Neuronal stem cell (in vitro differentiated cells): ENCODE measurements at places on chromosomes 3 and 15.

GRCh38 chr3:18423401-18424212 lies 1.5 kb downstream of the SATB1 start:
- DNase-seq = no peak

- no peak for DNase-seq
These were observed 586.2 kb downstream of the NR2F2 start for GRCh38 chr15:96916750-96917149.

GRCh38 chr3:55675478-55675877 lies 188.4 kb upstream of the WNT5A start:
- DNase-seq = no peak

GRCh38 chr3:111541911-111542483 lies at the start of gene CD96:
TSS of gene CD96 (plus strand) at chr3:111542197. CDS start at chr3:111542249, 52 bp downstream.
- DNase-seq = no peak

- no peak for DNase-seq
These were observed 360.7 kb downstream of the NSUN3 start for GRCh38 chr3:94423578-94423977.

- no peak for DNase-seq
These were observed 182.2 kb downstream of the ABHD5 start for GRCh38 chr3:43872901-43873300.

DNA sequence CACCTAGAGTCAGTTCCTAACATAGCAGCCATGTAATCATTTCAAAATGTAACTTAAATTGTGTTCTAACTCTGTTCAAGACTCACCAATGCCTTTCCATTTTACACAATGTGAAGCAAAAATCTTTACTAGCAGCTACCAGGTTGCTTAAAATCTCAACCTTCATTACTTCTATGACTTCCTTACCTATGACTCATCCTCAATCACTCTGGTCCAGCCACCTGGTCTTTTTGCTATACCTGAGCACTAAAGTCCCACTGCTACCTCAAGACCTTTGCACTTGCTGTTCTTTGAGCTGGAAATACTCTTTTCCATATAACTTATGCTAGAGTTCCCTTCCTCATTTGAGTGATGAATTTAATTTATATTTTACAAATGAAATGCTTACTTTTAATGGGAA lies 993.2 kb downstream of the NTRK3 start:
- DNase-seq = no peak

GRCh38 chr3:24156466-24156865 lies 211.4 kb downstream of the NR1D2 start:
- no peak for DNase-seq
